CD4-positive, alpha-beta T cell treated with Interferon alpha-2 for 1 hour (primary cell): ENCODE measurements at places on chromosomes 1 and 21.

DNA sequence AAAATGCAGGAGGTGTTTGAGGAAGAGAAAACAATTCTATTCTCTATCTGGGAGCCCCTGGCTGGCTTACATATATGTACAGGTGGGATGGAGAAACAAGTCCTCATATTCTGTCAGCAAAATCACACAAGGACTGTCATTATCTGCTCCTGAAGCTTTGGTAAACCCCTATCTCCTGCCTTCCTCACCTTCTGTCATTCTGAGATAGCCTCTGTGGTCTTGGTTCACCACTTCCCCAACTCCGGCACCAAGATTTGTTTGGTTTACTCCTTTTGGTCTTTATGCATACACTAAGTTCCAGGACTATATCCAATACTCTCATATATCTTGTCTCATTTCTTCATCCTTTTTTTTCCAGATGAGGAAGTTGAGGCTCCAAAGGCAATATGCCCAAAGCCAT, 551.1 kb downstream of the PLPP3 start:
- DNase-seq, result no peak

- no peak for DNase-seq
Observed at GRCh38 chr1:60958001-60958400, 124.4 kb upstream of the NFIA start.

DNA sequence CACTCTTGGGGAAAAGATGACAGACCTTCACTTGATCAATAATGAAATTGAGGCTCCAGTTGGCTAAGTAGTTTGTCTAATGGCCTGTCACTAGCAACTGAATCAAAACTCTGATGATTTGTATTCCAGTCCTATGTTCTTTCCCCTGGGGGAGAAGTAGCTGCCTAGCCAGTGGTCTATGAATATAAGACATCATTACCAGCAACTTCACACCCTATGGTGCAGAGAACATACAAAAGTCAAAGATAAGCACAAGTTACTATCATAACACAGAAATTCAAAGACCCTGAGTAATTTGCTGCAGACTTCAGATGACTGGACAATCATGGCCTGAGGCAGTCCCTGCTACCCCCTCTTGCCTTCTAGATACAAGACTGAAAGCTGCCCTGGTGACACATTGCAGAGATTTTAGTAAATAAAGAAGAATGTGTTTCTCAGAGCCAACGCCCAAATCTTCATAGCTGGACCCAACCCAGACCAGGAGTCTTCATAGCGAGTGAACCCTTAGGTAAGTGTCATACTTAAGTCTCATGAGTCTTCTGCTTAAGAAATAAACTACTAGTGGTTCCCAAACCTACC, 993 bp downstream of the PDZK1 start:
- DNase-seq, result no peak

DNA sequence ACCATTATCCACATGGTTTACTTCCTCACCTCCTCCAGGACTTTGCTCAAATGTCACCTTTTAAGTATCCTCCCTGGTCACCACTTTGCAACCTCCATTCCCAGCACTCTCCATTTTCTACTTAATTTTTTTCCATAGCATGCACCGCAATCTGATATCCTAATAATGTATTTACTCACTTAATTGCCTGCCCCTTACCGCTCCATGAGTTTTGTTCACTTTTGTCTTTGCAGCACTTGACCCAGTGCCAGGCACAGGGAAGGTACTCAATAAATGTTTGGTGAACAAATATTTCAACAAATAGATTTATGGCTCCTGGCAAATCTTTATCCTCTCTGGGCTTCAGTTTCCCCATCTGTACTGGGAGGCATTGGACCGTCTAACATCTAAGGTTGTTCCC, 53.6 kb downstream of the UBE2T start:
- DNase-seq, result no peak

- DNase-seq, result no peak
Observed at GRCh38 chr1:17678011-17678410, 77.1 kb upstream of the ACTL8 start.

DNA sequence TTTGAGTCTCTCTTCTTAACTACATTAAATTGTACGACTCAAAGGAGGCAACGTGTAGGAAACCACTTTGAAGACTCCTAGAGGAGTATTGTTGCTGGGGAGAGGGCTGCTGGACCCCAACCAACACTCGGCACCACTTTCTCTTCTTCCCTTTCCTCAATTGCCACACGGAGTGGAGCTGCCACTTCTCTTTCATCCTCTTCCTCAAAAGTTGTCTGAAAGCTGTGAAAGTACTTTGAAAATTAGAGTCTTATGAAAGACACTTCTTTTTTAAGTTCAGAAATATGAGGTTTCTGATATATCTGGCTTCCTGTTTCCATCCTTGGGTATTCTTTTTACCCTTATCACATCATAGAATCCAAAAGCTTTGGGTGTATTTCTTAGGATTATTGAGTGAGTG, 59.5 kb downstream of the MRPS6 start:
- no peak for DNase-seq

- DNase-seq, result no peak
Observed at GRCh38 chr1:221468546-221468945, 273.3 kb downstream of the DUSP10 start.
